Uterus (tissue), 4 donors: ENCODE measurements at places on chromosomes 16 and 17.

GRCh38 chr17:45335721-45336120 is 18.9 kb upstream of the MAP3K14 start:
- DNase-seq: no peak

- no peak for DNase-seq
These were observed 90.9 kb upstream of the BCAR1 start for GRCh38 chr16:75342308-75342811.

DNA sequence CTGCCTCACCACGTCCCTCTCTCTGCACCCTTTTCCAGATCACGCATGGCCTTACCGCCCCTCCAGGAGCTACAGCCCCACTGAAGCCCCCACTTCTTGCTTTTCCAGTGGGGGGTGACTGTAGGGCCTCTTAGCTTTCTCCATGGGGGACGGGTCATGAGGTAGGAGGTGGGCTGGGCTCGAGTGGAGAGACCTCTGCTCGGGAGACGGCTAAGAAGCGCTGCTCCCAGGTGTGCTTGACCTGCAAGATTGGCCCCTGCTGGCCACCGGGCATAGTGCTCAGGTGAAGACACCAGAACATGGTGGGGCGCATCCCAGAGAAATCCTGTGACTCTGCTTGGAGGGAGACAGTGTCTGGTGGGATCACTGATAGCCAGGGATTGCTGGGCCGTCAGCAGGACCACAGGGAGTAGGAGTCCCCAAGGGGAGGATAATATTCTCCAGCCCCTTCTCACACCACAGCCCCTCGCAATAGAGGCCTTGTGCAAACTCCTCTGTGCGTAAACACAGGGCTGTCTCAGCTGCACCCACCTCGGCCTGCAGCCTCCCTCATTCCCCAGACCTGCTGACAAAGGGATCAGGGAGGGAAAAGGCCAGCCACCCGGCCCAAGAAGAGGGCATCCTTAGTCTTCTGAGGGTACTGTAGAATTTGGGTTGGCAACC is 8.9 kb upstream of the GALK1 start:
- DNase-seq: no peak

DNA sequence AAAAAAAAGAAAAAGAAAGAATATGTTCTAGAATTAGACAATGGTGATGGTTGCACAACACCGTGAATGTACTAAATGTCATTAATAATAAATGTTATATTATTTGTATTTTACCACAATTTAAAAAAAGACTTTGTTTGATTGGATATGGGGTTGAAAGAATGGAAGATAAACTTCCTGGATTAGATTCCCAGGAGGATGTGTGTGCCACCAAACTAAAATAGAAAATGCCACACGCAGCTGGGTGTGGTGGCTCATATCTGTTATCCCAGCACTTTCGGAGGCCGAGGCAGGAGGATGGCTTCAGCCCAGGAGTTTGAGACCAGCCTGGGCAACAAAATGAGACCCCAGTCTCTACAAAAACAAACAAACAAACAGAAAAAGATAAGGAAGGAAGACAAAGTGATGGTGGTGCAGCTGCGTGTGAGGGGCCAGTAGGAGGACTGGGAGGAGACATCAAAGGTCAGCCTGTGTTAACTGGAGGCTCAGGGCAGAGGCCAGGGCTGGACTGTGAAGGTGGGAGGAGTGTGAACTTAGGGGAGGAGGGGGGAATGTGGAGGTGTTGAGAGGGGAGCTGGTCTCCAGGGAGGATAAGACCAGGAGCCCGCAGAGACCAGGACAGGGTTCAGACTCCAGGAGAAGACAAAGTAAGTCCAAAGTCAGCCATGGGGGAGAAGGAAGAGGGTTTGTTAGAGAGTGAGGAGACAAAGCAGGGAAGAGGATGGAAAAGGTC is 4.1 kb downstream of the PECAM1 start:
- DNase-seq: no peak

DNA sequence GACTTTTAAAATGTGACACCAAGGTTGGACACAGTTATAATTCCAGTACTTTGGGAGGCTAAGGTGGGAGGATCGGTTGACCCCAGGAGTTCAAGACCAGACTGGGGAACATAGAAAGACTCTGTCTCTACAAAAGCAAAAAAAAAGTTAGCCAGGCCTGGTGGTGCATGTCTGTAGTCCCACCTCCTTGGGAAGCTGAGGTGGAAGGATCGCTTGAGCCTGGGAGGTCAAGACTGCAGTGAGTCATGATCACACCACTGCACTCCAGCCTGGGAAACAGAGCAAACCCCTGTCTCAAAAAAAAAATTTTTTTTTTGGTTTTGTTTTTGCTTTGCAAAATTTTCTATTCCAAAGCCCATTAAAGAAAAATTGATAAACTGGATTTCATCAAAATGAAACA is 281.4 kb downstream of the BCAS3 start:
- no peak for DNase-seq

- no peak for DNase-seq
These were observed 3.1 kb upstream of the TLCD2 start for GRCh38 chr17:1713160-1713877.

- DNase-seq: no peak
These were observed 2.0 kb downstream of the SLC46A1 start for GRCh38 chr17:28404007-28404406.

GRCh38 chr16:83023640-83024039 is 396.9 kb downstream of the CDH13 start:
- no peak for DNase-seq

GRCh38 chr17:34997355-34997862 is 17.1 kb downstream of the LIG3 start:
- DNase-seq: peak; percentile 71

DNA sequence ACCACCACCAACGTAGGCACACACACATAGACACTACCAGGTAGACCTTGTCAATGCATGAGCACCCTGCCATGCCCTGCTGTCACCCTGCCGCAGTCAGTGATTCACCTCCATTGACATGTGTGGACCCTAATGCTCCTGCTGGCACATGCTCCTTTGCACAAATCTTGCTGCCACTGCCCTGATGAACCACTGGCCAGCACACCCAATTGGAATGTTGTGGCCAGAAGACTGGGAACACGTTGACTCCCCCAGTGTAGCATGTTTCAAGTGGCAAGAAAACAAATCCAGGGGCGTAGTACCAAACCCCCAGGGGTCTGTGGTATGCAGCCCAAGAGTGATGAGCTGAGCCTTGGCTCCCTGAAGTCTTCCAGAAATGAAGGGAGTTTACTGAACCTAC is 486.4 kb upstream of the KIF2B start:
- no peak for DNase-seq

- peak; percentile 51 for DNase-seq
These were observed 59.8 kb upstream of the RBFOX3 start for GRCh38 chr17:79670537-79671084.

GRCh38 chr16:75035410-75035968 is 36.7 kb downstream of the ZNRF1 start:
- no peak for DNase-seq

- DNase-seq: no peak
These were observed 63.7 kb downstream of the SIAH1 start for GRCh38 chr16:48321317-48322036.

GRCh38 chr17:80152081-80152702 is 5.3 kb upstream of the EIF4A3 start:
- DNase-seq: no peak

DNA sequence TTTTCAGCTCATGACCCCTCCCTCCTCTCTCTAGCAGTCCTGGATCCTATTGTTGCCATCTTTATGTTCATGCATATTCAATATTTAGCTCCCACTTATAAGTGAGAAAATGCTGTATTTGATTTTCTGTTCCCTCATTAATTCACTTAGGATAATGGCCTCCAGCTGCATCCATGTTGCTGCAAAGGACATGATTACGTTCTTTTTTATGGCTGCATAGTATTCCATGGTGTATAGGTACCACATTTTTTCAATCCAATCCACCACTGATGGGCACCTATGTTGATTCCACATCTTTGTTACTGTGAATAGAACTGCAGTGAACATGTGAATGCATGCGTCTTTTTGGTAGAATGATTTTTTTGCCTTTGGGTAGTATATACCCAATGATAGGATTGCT is 188.4 kb downstream of the FOXL1 start:
- DNase-seq: no peak

DNA sequence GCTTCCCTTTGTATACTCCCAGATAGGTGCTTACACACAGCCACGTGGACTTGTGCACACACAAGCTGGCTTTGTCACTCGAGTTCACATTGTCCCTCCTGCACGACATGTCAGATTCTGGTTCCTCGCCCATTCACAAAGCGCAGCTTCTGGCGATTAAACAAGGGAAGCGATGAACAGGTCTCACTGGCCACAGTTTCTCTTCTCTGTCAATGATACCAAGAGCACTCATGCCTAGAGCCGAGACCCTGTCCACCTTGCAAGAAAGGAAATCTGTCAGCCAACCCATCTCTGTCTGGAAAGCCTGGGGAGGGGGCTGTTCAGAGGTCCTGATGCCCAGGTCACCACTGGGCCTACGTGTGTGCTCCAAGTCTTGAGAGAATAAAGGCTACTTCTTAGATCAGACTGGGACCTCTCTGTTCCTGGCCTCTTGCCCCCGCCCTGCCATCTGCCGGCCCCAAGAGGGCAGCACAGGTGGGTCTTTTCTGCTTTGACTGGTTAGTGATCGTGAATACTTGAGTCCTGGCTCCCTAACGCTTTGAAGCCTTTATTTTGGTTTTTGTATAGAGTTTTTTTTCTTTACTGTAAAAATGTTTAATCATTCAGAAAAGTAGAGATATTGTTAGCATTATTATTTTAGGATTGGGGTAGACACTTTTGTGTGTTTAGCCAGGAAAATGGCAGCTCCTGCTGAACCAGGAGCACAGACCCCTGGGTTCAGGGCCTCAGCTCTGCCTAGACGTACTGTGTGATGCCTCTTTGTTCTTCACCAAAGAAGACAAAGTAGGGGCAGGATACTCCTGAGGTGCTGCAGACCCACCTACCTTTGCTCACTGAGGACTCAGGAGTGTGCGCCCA is 104.7 kb downstream of the MRM1 start:
- no peak for DNase-seq

GRCh38 chr16:57185446-57185944 is 344 bp downstream of the PSME3IP1 start:
- peak; percentile 55 for DNase-seq

GRCh38 chr17:66403846-66404556 is 101.6 kb downstream of the PRKCA start:
- no peak for DNase-seq

DNA sequence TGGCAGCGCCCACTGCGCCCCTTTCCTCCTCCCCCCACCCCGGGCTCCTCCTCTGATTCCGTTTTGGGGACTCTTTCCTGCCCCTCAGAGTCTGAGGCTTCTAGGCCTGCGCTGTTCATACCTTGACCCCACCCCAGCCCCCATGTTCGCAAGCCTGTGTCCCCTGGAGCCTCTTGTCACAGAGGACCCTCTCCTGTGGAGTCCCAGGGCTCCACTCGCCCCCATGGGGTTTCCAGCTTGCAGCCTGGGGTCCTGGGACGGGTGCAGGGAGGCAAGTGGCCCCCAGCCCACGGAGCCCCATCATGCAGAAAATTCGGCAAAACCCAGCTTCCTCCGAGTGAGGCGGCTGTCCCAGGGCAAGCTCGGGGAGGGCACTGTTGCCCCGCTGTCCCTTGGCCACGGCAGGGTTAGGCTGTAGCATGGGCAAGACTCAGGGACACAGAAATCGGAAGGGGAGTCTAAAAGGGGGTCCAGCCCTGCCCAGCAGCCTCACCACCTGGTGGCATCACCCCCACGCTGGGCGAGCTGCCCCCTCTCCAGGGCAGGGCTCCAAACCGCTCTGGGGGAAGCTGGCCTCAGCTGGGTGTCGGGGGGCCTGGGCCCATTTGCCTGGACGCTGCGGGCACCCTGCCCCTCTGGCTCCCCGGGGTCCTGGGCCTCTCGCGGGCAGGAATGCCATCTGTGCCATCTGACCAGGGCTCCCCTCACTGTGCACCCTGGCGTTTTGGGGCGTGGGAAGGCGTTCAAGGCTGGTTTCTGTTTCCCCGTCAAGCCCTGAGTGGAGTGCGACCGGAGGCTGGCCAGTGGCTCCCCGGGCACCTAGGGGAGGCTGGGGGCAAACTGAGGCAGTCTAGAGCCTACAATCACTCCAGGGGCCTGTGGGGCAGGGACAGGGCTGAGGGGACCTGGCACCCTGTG is 11.5 kb upstream of the BAHCC1 start:
- DNase-seq: peak; percentile 15

DNA sequence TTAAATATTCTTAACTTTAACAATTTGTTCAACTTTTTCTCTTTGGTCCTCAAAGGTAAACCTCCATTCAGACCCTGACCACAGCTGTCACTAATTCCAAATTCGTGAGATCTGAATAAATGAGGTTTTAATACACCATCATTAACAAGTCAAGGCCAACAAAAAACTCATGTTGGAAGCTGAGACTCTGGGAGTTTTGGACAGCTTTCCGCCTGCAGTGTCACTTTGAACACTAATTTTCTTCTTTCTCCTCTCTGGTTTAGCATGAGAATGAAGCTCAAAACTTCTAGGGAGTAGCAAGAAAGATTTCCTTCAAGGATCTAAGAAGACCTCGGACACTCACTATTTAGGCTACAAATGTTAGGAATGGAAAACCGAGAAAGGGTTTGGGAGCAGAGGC is 32.7 kb upstream of the DNAH9 start:
- DNase-seq: no peak

- DNase-seq: no peak
These were observed 41.0 kb downstream of the TADA2A start for GRCh38 chr17:37447641-37448040.

- no peak for DNase-seq
These were observed 178.8 kb downstream of the MAP2K6 start for GRCh38 chr17:69593351-69593715.

GRCh38 chr16:89574681-89575246 is 794 bp upstream of the CPNE7 start:
- no peak for DNase-seq

- no peak for DNase-seq
These were observed 84.5 kb downstream of the SOX9 start for GRCh38 chr17:72205357-72205756.

- no peak for DNase-seq
These were observed 344.9 kb upstream of the TNRC6C start for GRCh38 chr17:77613627-77614026.

DNA sequence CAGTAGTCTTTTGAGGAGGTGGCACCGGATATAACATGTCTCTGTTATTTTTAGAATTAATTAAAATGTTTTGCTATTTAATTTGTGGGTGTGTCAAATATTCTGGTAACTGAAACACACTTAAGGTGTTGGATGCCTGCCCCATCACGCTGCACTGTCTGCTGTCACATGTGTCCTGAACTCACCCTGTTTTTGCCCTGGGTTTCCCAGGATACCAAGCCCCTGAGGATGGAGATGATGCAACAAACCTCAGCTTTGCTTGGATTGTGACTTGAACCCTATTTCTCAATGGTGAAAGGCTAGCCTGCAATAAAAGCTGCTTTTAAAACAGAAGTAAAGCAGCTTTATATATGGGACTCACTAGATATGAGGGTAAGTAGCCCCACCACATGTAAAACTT is 11.5 kb upstream of the DUSP14 start:
- no peak for DNase-seq

DNA sequence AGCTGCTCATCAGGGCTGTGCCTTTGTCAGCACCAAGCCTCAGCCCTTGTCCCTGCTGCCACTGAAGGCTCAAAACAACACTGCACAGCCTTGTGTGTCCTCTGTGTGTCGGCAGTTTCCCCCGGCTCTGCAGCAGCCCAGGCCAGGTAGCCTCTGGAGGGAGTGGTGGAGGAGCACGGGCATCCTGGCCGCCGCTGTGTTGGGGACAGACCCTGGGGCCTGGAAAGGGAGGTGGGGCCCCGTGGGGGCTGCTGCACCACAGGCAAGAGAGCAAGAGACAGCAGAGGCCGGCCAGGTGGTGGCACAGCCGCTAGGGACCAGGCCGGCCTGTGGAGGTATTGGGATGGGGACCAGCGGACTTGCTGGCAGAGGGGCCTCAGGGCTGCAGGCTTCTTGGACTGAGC is 96.9 kb upstream of the ZNF750 start:
- DNase-seq: no peak

- no peak for DNase-seq
These were observed 24.8 kb upstream of the SLC38A7 start for GRCh38 chr16:58709333-58709732.
